ENCODE measurements at places on chromosomes 11 and 22.
A peak's percentile ranks its signal among the peaks of the same experiment; 100 is the strongest.

- no peak overlapping the region for H3K4me3 ChIP-seq
- peaks cover 20% of the 10 kb centered on the region for H3K27me3 ChIP-seq
- no peaks in the 10 kb centered on the region for H3K36me3 ChIP-seq
These were observed 957.9 kb downstream of the BRD1 start for GRCh38 chr22:48869788-48870187.

DNA sequence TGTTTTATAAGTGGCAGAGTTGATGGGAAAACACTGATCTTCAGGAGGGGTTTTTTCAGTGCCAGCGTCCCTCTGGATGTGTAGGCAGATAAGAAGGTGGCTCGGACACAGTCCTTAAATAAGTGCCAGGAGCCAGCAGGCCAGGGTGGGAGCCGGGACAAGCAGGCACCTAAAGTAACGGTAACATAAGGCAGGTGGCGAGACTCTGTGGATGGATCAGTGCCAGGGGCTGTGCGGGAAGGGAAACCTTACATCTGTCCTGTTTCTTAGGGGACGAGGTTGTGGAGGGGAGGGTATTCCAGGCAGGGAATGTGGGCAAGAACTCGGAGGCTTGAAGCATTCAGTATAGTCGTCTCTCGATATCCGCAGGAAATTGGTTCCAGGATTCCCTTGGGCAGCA, 15.9 kb downstream of the BCR start:
- DNase-seq: no peak
- H3K4me1 ChIP-seq: no peaks in the 10 kb centered on the region
- H3K27ac ChIP-seq: no peak overlapping the region
- H3K4me3 ChIP-seq: no peak overlapping the region

- H3K27ac ChIP-seq: no peak overlapping the region
- no peaks in the 10 kb centered on the region for H3K4me1 ChIP-seq
- no peaks in the 10 kb centered on the region for H3K27me3 ChIP-seq
- DNase-seq: no peak
- no peak overlapping the region for H3K4me3 ChIP-seq
- no peaks in the 10 kb centered on the region for H3K36me3 ChIP-seq
These were observed 623.7 kb upstream of the CCDC90B start for GRCh38 chr11:83909579-83910534.

DNA sequence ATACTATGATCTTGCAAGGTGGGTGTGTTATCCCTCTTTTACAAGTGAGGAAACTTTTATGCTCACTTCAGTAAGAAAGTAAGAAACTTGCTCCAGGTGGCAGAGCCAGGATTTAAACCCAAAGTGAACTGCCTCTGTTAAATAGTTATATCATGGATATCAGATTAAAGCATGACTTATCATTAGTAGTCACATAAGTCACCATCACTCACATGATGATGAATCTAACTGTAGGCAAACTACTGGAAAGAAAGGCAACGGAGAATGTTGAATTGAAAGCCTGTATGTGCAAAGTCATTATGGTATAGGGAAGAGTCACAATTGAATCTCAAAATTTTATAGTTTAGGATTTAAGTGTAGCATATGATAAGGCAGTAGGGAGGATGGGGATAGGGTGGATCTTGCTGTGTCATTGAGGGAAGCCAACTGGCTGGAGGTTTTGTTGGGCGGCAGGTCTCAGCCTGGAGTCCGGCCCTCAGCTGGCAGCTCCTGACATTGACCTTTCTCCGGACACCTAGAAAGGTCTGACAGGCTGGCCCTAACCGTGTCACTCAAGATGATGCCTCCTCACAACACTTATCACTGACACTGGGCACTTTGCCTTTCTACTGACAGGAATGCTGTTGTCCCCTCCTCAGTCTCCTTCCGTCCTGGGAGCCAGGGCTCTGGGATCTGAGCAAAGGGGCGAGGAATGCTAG, 98.3 kb downstream of the EMSY start:
- no peak overlapping the region for H3K4me3 ChIP-seq
- H3K27ac ChIP-seq: no peak overlapping the region
- H3K4me1 ChIP-seq: no peaks in the 10 kb centered on the region
- peaks cover 96% of the 10 kb centered on the region for H3K36me3 ChIP-seq
- H3K27me3 ChIP-seq: no peaks in the 10 kb centered on the region
- no peak for DNase-seq

- H3K27ac ChIP-seq: peak overlapping the region; percentile 98
- DNase-seq: peak; percentile 92
These were observed 14.3 kb downstream of the DGKZ start for GRCh38 chr11:46361283-46362155.

DNA sequence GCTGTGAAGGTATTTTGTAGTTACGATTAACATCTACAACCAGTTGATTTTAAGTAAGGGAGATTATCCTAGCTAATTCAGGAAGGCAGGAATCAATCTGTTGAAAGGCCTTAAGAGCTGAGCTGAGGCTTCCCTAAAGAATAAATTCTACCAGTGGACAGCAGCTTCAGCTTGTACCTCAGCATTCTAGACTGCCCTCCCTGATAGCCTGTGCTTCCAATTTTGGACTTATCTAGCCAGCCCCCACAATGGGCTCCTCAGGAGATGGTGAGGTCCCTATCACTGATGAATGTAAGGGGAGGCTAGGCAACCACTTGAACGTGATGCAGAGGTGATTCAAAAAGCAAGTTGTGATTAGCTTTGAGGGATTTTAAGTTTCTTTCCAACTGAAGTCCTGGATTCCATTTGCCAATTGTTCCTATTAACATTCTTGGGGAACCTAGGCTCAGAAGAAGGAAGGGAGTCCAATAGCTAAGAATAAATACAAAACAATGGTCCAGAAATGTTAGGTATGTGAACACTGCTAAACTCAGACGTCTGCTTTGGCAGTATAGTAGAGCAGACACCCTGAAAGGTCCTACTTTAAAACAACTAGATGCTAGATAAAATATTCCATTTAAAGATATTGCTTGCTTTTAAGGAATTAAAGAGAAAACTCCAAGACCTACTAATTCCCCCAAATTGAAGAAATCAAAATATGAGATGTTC, 404.3 kb upstream of the TENM4 start:
- no peak overlapping the region for H3K4me3 ChIP-seq
- H3K27me3 ChIP-seq: no peaks in the 10 kb centered on the region
- no peak for DNase-seq
- H3K36me3 ChIP-seq: no peaks in the 10 kb centered on the region
- no peaks in the 10 kb centered on the region for H3K4me1 ChIP-seq

DNA sequence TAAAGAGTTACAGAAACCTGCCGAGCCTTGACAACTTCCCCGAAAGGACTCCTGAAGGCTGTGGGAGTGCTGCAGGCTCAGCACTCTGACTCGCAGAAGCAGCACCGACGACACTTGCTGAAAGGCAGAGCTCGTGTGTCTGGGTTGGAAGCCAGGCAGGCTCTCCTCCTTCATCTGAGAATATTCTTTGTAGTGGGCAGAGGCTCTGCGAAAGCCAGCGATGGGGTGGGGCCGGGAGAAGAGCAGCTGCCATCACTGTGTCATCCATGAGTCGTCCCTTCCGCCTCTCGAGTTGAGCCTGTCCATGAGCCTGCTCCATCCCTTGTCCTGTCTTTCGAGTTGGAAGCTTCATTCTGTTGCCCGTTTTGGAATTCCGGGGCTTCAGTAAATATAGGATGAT, 11.9 kb downstream of the GLB1L2 start:
- H3K36me3 ChIP-seq: no peaks in the 10 kb centered on the region
- no peaks in the 10 kb centered on the region for H3K4me1 ChIP-seq
- H3K27me3 ChIP-seq: no peaks in the 10 kb centered on the region
- H3K27ac ChIP-seq: no peak overlapping the region
- no peak overlapping the region for H3K4me3 ChIP-seq
- no peak for DNase-seq

- no peak for DNase-seq
- no peaks in the 10 kb centered on the region for H3K4me1 ChIP-seq
- H3K27me3 ChIP-seq: no peaks in the 10 kb centered on the region
- H3K4me3 ChIP-seq: no peak overlapping the region
- H3K36me3 ChIP-seq: no peaks in the 10 kb centered on the region
- no peak overlapping the region for H3K27ac ChIP-seq
These were observed 798.9 kb downstream of the KCNA4 start for GRCh38 chr11:29217901-29218300.

DNA sequence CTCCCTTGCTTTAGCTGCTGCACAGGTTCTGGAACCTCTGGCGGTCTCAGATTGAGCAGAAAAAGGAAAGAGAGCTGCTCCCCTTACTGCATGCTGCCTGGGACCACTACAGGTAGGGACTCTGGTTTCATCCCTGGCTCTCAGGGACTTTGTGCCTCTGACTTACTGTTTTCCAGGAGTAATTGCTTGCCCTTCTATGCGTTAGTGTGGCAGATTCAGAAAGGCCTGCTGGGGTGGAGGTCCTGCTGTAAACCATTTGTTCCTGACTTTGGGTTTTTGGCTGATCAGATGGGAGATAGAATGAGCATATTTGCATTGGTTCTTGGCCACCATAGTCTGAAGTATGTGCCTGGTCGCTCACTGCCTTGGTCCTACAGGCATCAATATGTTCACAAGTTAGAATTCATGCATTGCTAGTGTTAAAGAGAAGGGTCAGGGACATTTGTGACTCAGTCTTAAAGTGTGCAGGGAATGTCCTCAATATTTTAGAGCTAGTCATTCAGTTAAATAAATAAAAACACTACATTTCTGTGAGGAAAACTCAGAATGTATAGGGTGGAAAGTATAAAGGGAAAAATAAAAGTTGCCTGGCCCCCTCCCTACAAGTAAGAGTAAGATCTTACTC, 78.0 kb downstream of the PISD start:
- peaks cover 18% of the 10 kb centered on the region for H3K36me3 ChIP-seq
- H3K27ac ChIP-seq: no peak overlapping the region
- no peak for DNase-seq
- no peaks in the 10 kb centered on the region for H3K27me3 ChIP-seq

GRCh38 chr11:12392672-12393071, 15.3 kb downstream of the PARVA start:
- H3K4me3 ChIP-seq: no peak overlapping the region
- H3K4me1 ChIP-seq: peaks cover under 1% of the 10 kb centered on the region
- no peak for DNase-seq
- H3K27me3 ChIP-seq: no peaks in the 10 kb centered on the region
- no peak overlapping the region for H3K27ac ChIP-seq
- no peaks in the 10 kb centered on the region for H3K36me3 ChIP-seq

DNA sequence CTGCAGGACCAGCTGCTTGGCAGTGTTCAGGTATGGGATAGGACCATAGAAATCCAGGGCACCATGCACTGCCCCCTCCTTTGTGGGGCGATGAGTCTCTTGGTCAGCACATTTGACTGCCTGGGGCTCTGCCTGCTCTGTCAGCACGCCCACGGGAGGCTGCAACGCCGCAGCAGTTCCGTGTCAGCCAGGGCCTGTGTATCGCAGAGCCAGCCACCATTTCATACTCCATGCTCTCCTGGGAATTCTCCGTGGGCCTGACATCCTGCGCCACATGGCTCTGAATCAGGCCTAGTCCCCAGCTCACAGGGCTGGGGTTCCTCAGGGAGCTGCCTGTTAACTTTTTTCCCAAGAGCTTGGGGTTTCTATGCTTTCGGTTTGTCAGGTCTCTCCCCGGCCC, 16.9 kb upstream of the RELT start:
- H3K36me3 ChIP-seq: no peaks in the 10 kb centered on the region
- peak; percentile 64 for DNase-seq
- no peak overlapping the region for H3K4me3 ChIP-seq

DNA sequence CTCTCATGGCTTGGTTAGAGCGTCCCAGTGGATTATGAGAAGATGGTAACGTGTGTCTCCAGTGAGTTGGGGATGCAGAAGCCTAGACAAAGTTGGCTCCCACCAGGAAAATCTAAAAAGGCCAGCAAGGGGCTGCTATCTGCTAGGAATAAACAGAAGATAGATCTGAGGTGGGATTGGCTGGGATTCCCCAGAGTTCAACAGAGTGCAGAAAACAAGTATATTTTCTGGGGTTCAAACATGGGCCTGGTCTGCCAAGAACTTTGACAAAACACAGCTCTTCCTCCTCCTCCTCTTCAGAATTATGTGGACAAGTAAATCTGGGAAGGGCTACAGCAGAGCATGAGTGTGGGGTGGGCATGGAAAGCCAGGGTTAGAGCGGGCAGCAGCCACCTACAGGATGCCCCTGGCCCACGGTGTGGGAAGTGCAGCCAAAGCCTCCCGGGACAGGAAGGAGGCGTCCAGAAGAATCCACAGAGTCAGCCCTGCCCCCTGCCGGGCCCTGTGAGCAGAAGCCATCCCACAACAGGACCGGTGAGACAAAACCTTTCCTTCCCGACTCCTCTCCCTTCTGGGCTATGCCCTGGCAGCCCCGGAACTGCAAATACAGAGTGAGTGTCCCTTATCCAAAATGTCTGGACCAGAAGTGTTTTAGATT, 67.1 kb downstream of the CD82 start:
- H3K27me3 ChIP-seq: peaks cover 17% of the 10 kb centered on the region
- no peak overlapping the region for H3K27ac ChIP-seq
- DNase-seq: peak; percentile 48
- H3K4me1 ChIP-seq: peaks cover 10% of the 10 kb centered on the region
- H3K4me3 ChIP-seq: no peak overlapping the region

DNA sequence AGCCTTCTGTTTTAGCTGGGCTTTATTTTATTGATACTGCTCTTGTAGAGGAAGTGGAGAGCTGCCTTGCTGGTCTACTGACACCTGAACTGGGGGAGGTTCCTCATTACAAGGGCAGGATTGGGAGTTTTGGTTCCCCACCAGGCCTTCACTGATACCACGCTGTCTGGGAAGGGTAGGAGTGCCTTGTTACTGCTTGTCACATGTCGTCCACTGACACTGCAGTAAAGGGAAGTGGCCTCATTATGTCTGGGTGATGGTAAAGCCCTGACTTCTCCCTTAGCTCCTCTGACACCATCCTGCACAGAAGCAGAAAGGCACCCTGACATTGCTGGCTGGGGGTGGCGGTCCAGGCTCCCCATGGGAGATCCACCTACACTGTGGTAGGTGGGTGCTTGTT, 38.7 kb upstream of the ELF5 start:
- H3K4me1 ChIP-seq: no peaks in the 10 kb centered on the region
- no peak overlapping the region for H3K4me3 ChIP-seq
- H3K27me3 ChIP-seq: no peaks in the 10 kb centered on the region
- no peak for DNase-seq
- H3K36me3 ChIP-seq: no peaks in the 10 kb centered on the region
- no peak overlapping the region for H3K27ac ChIP-seq

- H3K4me3 ChIP-seq: no peak overlapping the region
- H3K27me3 ChIP-seq: no peaks in the 10 kb centered on the region
- H3K36me3 ChIP-seq: no peaks in the 10 kb centered on the region
- no peak for DNase-seq
- H3K27ac ChIP-seq: no peak overlapping the region
These were observed 56.5 kb downstream of the FAM76B start for GRCh38 chr11:95732930-95733602.
